NCI-H1092 treated with DMSO at 0.1 percent for 48 hours (cell line): ENCODE measurements at places on chromosomes 6 and 20.

GRCh38 chr6:169635345-169635744 lies 66.5 kb downstream of the WDR27 start:
- DNase-seq = no peak

GRCh38 chr20:54585217-54585616 lies 109.8 kb downstream of the DOK5 start:
- no peak for DNase-seq

GRCh38 chr20:59777814-59778575 lies 155.4 kb downstream of the SYCP2 start:
- DNase-seq = no peak

GRCh38 chr6:28720357-28721231 lies 194.9 kb downstream of the GPX5 start:
- DNase-seq = no peak

DNA sequence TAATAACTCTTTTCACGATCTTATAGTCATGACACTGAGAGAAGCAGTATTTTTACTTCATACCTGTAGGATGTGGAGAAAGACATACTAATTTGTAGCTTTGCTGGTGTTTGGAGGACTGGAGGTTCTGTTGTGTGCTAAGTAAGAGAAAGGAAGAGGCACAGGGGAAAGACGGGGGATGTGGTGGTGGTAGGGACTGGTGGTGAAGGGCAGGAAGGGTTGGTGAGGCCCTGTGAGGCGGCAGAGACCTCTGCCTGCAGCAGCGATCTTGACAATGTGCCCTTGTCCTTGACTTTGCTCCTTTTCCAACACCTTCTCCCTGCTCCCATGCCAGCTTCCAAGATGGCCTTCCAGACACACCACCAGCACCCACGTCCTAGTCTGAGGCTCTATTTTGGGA lies 32.6 kb upstream of the MPC1 start:
- DNase-seq = no peak

DNA sequence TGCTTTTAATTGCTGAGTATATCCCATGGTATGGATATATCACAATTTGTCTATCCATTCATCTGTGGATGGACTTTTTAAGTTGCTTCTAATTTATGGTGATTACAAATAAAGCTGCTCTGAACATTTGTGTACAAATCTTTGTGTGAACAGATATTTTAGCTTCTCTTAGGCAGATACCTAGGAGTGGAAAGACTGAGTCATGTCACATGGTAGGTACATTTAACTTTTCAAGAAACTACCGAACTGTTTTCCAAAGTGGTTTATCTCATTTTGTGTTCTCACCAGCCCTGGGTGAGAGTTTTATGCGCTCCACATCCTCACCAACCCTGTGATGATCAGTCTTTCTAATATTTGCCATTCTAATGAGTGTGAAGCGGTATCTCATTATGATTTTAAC lies 31.0 kb upstream of the ZNFX1 start:
- DNase-seq = no peak

DNA sequence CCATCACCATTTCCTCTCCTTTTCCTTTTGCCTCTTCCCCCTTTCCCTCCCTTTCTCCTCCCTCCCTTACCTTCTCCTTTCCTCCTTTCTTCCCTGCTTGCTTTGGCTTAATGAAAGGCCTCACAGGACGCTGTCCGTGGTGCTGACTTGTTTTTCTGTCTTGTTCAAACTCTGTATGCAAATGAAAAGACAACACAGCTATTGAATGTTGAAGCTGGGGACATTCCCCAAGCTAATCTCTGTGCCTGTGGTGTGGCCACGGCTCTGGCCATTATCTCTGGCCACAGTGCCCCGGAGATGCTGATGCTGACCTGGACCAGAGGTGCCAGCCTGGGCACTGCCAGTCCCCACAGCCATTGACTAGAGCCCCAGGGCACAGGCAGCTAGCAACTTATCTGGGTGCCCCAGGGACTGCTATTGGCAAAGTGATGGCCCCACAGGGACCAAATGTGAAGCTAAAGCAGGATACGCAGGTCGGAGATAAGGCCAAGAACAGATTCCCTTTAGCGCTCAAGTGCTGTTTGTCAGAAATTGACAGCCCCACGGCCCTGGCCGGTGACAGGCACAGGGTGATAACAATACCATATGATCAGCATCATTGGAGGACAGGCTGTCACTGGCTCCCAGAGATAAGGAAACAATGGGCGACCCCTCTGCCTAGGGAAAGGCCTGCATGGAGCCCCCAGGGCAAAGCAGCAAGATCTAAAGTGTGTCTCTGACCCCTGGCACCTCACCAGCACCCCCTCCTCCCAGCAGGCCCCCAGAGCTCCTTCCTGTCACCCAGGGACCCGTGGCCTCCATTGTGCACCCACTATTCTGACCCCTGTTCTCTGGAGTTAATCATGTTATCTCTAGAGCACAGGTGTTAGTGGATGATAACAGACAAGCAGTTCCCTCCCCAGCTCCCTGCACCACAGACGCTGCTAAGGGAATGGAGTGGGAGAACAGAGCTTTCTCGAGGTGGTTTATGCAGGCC lies 31.6 kb upstream of the SLC32A1 start:
- no peak for DNase-seq
